Thoracic aorta (tissue), 2 donors: ENCODE measurements at places on chromosomes 6 and 20.

GRCh38 chr6:26087284-26088115 lies at the start of gene HFE:
HFE (plus strand) TSS chr6:26087429; CDS start chr6:26087441, 12 bp downstream.
- no peak for DNase-seq

- no peak for DNase-seq
These were observed 195.0 kb downstream of the TMEM242 start for GRCh38 chr6:157128235-157128775.

- no peak for DNase-seq
These were observed 3.9 kb downstream of the FKBP1A start for GRCh38 chr20:1388741-1389483.

DNA sequence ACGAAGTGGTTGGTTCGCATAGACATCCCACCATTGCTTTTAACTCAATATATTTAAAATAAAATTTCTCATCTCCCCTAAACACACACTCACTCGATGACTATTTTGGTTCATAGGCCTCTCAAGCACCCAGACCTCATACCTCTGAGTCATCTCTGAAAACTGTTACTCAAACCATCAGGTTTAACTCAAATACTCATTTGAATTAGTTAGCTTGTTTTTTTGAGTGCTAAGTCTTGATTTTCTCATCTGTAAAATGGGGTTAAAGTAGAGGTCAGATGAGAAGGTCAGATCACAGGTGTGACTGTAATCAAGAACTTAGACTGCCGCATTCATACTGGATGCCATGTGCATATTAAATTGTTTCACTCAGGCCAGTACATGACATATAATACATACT lies 243.9 kb upstream of the TENT5A start:
- DNase-seq, result no peak

DNA sequence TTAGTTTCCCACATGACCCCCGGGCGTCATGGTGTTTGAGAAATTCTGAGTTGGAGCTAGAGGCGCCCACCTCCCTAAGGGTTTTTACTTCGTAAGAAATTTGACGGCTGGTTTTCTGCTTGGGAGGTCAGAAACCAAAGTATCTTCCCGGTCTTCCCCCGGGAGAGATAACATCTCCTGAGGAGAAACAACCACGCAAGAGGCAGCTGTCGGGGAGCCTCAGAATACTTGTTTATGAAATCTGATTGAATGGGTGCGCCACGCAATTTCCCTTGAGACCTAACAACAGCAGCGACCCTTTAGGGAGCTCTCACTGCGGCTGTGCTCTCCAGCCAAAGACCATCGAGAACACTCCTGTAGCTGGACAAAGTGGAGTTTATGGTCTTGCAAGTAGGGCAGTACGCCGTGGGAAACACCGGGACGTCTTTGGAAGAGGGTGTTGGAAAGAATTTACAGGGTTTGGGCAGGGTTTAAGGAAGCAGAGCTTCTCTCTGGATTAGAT lies 608 bp upstream of the EIF2S2 start:
- DNase-seq, result no peak

GRCh38 chr6:109790131-109790530 lies 99.0 kb downstream of the FIG4 start:
- no peak for DNase-seq

DNA sequence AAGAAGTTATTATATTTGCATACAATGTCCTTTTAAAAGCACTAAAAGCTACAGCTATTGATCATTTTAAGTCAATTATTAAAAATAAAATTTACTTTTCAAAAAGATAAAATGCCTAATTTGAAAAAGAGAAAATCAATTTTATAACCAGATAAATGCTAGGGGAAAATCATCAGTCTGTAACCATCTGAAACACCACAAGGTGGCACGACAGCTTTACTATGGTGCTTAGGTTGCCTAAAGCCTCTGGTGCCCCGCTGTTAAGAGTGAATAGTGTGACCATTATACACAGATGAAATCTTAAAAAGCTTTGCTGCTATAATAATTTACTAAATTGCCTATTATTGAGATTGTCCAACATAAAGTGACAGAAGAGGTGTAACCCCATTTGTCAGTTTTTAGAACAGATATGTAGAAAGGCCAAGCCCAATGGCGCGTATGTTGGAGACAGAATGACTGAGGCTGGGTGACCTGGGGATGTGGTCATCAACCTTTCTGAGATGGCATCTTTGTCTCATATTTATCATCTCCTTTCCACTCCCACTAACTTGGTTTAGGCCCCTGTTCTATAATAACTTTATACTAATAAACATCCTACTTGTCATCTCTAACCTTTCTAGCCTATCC lies 100.8 kb downstream of the MOXD1 start:
- DNase-seq, result no peak

- no peak for DNase-seq
These were observed 131.6 kb downstream of the ADGRG6 start for GRCh38 chr6:142433419-142433818.

DNA sequence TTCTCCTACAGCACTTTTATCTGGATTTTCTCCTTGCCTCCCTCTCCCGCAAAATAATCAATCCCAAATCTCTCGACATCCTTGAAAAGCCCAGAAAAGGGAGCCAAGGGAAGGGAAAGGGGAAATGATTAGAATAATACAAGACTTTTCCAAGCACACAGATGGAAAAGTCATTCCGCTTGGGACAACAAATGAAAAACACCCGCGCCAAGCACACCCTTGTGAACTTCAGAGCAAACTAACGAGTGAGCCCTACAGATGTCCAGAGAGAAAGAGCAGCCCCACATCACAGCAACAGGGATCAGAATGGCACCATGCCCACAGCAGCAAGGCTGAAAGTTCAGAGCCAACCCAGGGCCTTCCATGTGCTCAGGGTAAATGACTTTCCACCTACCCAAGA lies 49.6 kb downstream of the NINL start:
- DNase-seq, result no peak

GRCh38 chr6:9225441-9225871 lies 790.1 kb upstream of the SLC35B3 start:
- DNase-seq, result no peak

DNA sequence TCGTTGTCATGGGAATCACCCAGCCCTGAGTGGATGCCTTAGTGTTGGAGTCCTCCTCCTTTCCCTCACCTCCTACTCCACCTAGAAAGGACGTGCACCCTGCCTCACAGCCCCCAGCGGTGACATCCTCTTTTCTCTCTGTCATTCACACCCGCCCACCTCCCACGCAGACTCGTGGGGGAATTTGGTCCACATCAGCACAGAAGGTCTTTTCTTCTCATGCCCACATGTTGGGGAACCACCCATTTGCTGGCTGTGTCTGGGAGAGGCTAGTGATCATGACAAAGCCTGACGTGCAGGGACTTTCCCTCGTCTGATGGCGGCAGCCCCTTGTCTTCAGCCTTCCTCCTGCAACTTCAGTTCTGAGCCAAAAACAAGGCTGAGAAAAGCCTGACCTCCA lies 96.0 kb upstream of the CNKSR3 start:
- no peak for DNase-seq

DNA sequence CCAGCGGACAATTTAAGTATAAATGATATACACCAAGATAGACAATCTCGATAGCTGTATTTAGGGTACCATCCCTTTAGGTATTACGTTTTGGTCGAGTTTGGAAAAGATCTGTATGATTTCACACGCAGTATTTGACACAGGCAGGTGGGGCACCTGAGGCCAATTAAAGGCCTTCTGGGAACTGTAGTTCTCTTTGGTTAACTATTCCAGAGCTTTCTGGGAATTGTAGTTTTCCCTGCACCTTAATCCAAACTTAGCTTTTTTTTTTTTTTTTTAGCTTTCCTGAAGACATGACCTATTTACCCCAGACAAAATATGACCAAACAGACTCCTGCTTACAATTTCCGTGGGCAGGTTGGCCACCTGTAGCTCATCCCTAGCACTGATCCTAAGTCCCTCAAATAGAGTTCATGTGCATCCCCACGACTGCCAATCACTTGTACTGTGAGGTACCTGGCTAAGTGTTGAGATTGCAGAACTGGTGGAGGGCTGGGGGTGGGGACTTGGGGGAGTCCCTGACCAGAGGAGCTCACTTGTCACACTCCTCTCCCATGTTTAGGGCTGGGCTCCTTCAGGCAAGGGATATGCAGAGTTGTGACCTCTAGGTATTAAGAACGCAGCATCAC lies 999 bp upstream of the EHMT2 start:
- DNase-seq, result no peak

DNA sequence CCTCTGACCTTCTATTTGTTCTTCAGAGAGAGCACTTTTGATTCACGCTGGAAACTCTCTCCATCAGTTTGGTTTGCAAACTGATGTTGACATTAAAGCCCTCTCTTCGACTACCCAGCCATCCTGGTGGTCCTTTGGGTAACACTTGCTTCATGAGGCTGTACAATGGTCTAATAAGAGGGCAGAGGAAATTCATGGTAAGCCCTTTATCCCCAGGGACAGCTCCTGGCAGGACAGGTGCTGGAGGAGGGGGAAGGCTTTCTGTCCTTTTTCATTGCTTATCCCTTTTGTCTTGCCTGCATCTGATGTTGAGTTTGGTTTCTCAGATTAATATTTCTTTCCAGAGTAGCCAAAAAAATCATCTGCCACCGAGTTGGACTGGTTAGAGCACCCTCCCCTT lies 52.1 kb upstream of the CD93 start:
- no peak for DNase-seq

DNA sequence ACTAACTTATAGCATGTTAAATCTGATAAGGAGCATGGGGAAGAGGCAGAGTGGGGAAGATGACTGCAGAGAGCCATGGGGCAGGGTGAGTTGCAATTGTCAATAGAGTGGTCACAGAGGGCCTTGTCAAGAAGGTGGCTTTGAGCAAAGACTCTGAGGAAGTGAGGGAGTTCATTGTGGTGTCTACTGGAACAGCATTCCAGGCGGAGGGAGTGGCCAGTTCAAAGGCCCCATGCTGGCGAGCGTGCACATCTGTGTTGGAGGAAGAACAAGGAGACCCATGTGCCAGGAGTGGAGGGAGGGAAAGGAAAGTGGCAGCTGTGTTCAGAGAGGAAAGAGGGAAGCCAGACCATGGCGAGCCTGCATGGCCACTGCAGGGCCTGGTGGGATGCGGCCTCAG lies 15.8 kb upstream of the GPR6 start:
- DNase-seq, result no peak

GRCh38 chr6:110322874-110323242 lies 35.3 kb downstream of the METTL24 start:
- no peak for DNase-seq

DNA sequence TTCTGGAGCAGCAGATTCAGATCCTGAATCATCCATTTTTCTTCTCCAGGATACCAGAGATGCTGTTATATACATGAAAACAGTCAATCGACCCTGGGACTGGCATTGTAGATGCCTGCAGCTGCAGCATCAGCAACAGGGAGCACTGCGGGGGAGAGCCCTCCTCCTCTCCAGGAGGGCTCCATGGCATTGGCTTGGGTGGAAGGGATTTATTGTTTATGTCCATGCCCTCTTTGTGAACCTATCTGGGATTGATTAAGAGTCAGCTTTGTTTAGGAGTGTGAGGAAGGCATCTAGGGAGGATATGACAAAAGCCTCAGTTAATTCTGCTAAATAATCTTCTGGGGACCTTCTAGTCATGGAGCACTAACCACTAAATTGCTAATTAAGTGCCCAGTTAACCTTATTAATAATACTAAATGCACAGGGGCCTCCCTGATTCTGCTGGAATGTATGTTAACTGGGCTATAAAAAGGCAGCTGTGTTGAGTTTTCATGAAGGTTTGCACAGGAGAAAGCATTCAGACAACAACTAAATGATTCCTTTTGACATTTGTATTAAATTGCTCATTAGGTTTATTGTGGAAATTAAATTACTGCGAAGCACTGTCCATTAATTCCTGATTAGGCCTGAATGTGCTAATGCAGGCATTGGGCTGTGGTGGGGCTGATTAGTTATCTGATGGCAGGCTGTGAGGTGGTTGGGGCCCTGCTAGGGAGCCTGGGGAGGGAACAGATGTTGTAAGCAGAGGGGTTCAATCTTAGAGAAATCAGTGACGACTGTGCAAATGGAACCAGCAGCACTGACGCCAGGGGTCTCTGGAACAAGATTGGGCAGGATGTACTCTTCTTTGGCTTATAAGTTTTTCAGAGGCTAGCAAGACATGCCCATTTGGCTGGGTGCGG lies 57.6 kb downstream of the IMPG1 start:
- no peak for DNase-seq

- no peak for DNase-seq
These were observed 50.5 kb downstream of the CRYBG1 start for GRCh38 chr6:106411056-106411455.

DNA sequence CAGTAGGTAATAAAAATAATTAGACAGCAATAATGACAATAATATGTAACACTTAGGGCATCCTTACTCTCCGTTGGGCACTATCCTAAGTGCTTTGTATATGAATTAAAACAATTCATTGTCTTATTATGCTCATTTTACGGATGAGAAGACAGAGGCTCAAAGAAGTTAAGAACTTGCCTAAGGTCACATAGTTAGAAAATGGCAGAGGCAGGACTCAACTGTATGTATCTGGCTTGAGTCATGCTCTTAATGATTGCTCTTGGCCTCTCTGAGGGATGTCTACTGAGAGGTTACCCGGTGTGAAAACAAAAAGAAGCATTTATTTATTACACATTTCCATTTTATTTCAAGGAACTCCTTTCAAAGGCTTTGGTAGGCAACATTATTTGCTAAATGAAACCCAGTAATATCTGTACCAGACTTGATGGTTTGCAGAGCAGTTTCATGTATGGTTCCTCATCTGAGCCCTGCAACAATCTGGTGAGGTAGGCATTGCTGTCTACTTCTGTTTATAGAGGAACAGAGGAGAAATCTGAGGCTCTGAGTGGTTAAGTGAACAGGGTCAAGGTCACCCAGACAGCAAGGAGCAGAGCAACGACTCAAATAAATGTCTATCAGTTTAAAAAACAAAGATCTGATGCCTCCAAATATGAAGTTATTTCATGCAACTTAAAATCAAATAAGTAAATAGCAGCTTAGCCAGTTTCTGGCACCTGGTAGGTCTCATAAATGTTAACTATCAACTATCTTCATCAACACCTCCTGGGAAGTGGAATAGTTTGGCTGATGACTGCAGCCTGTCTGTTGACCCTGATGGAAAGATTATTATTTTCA lies 4.2 kb upstream of the PARD6B start:
- DNase-seq, result no peak

DNA sequence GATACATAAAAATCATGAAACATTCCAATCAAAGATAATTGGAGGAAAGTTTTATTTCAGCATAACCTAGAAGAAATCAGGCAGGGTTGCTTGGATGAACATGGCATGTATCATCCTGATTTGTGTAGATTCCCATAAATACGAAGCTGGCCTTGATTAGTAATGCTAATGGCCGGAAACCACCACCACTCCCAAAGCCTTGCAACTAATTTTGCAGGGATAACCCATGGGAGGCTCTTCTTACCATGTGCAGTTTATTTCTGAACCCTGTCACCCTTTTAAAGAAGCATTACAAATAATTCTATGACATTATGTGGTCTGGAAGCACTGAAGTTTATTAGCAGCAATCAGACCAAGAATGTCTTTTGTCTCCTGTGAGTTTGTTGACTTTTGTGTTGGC lies 80.8 kb downstream of the AIG1 start:
- no peak for DNase-seq

- no peak for DNase-seq
These were observed 84.7 kb downstream of the RNF182 start for GRCh38 chr6:14009431-14009830.

GRCh38 chr6:144317736-144318135 lies 32.6 kb downstream of the UTRN start:
- no peak for DNase-seq

GRCh38 chr20:43936104-43936770 lies 21.6 kb downstream of the TOX2 start:
- no peak for DNase-seq
